ENCODE measurements at places on chromosomes 7 and 10.
A peak's percentile ranks its signal among the peaks of the same experiment; 100 is the strongest.

GRCh38 chr10:15469111-15469510 is 98.0 kb upstream of the FAM171A1 start:
- DNase-seq = no peak

DNA sequence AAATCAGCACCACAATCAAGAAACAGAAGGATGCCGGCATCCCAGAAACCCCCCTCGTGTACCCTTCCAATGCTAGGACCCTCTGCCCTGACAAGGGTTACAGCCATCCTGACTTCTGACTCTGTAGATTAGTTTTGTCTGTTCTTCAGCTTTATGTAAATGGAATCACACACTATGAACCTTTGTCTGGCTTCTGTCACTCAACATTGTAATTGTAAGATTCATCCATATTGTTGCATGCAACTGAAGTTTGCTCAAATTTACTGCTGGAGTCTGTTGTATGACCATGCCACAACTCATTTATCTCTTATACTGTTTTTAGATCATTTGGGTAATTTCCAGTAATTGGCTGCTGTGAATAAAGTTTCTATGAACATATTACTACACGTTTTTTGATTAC is 8.4 kb downstream of the IKZF5 start:
- DNase-seq = no peak

DNA sequence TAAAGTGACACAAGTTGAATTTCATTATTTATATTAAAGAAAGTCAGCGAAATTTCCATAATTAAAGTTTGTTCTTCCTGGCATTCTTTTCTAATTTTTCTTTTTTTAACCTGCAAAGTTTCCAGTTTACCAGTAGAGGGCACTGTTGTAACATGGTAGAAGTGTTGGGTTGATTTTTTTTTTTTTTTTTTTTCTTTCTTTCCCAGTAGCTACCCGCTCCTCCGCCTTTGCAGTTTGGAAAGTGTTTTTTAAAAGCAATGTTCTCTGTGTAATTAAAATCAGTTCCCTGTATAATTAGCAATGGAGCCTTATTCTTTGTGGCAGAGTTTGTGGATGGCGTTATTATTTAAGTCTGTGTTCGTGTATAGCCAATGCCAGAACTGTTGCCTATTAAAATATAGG is 53.7 kb downstream of the TAF3 start:
- peak; percentile 54 for DNase-seq

DNA sequence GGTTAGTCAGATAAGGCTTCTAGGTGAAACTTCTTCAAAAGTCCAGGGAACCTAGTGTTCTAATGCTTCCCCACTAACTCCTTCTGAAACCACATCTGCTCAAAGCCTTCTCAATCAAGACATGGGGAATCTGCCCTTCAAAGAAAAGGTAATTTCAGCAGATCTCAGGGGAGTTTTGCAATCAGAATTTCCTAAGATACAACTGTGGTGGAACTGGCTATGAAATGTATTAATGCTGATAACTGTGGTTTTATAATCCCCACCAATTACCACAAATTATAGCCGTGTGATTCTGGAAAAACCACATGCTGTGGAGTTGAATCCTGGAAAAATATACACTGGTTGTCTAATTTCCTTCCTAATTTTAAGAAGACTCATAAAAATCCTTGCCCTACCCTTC is 233.8 kb downstream of the SORCS1 start:
- DNase-seq = no peak

DNA sequence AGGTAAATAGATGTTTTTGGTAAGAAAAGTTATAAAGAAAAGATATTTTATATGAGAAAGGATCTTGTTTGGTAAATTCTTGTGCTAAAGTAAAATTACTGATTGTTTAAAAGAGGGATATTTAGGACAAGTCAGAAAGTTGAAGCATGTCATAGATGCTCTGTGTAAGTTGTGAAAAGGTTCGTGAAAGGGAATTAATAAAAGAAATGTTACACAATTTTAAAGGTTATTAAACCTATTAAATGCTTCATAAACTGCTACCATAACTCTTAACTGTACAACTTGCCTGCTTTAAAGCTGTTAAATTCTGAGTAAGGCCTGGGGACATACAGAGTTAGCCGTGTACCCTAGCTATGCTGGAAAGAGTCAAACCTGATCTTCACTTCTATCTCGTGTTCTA is 634.1 kb downstream of the ACTR3B start:
- DNase-seq = no peak

DNA sequence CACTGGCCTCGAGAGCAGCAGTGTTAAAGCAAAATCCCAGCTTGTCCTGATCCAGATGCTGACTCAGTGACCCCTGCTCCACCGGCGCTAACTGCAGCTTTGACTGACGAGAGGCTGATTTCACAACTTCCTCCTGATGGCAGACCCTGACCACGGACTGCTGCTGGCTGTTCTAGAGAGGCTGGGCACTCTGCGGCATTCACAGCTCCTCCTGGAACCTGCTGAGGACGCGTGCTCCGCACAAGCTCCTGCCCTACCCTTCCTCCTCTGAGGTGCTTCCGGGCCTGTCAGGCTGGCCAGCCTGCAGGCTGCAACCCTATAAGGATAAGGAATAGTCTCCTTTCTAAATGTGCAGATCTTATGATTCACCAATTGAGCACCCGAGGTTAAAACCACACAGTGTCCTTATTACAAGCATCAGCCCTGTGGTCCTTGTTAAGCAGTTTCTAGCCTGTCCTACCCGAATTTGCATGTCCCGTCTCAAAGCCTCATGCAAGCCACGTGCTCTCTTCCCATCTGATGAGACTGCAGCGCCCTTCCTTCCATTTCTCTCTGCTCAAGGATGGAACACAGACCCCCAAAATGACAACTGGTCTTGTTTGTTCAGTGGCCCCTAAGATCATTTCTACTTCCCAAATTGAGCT is 35.5 kb upstream of the NCAPG2 start:
- DNase-seq = peak; percentile 94

DNA sequence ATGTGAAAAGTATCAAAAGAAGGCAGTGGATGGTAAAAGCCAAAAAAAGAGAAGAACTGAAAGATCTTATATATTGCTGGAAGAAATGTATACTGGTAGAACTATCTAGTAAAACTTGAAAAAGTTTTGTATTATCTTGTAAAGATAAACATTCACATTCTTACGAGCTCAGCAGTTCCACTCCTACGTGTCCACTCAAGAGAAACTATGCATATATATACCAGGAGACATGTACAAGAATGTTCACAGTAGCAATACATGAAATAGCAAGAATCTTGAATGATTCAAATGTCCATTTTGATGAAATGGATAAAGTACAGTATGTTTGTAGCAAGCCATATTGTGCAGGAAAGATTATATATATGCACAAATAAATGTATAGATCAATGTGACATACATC is 155.0 kb downstream of the RNF133 start:
- DNase-seq = no peak
